HS-5 (cell line): ENCODE measurements at places on chromosomes 16 and 17.
A peak's percentile ranks its signal among the peaks of the same experiment; 100 is the strongest.

GRCh38 chr16:77758508-77758907 lies 29.9 kb upstream of the VAT1L start:
- no peak for DNase-seq

- DNase-seq: no peak
Observed at GRCh38 chr16:57485916-57486857, at the start of gene DOK4. Gene DOK4, minus strand, starts transcription at chr16:57486493. Its CDS starts 6,986 bp downstream, at chr16:57479507.

- peak; percentile 67 for DNase-seq
Observed at GRCh38 chr16:84730406-84731106, 30.8 kb downstream of the USP10 start.

DNA sequence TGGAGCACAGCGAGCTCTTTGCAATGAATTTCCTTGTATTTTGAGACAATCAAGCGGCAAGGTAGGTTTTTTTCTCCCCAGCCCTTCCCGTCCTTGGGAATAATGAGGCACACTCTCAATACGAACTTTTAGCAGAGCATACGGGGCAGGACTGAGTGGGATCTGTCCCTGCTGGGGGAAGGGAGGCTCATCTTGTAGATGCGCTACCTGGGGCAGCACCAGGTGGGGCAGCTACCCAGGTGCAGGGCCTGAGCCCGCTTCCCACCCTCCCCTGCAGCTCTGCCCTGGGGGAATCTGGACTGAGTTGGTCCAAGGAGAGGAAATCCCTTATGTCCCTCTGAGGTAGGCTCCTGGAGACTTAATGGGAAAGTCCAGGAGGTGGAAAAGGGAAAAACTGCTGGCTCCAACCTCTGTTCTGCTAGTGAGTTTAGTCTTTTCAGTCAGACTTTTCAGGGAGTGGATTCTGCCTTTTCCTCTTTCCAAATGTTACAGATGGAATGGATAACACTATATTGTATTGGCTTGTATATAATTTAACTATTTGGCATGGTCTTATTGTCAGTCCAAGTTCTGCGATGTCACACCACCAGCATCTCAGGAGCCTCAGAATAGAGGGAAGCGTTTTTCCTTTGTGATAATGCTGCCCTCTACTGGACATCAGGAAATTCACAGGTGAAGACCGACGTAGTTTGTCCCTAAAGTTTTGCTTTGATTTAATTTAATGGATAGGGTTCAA lies 9.6 kb upstream of the CES1 start:
- DNase-seq: peak; percentile 5

- DNase-seq: no peak
Observed at GRCh38 chr17:3917391-3917931, 1.2 kb upstream of the P2RX1 start.

GRCh38 chr17:5509482-5509881 lies 23.1 kb downstream of the MIS12 start:
- no peak for DNase-seq

- no peak for DNase-seq
Observed at GRCh38 chr16:67632415-67633172, 12.3 kb upstream of the CARMIL2 start.

GRCh38 chr17:66682283-66682682 lies 152.6 kb upstream of the CACNG5 start:
- DNase-seq: no peak

DNA sequence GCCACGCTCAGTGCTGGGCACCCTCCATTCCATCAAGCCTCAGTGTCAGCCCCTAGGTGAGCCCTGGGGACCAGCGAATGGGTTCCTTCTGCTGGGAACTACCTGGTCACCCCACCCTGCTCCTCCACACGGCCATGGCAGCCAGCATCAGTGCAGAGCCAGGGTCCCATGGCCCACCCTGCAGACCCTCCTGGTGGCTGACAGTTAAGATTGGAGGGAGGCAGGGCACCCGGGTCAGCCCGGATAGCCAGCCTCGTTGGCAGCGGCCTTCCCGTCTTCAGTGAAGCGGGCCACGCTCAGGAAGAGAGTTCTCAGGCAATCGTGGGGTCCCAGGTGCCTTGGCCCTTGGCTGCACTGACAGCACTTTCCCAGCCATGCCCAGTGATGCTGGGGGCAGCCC lies 37.1 kb upstream of the ACSF3 start:
- no peak for DNase-seq

- no peak for DNase-seq
Observed at GRCh38 chr17:13387236-13387635, 214.5 kb downstream of the HS3ST3A1 start.

- no peak for DNase-seq
Observed at GRCh38 chr17:21010705-21011596, 31.9 kb downstream of the USP22 start.

DNA sequence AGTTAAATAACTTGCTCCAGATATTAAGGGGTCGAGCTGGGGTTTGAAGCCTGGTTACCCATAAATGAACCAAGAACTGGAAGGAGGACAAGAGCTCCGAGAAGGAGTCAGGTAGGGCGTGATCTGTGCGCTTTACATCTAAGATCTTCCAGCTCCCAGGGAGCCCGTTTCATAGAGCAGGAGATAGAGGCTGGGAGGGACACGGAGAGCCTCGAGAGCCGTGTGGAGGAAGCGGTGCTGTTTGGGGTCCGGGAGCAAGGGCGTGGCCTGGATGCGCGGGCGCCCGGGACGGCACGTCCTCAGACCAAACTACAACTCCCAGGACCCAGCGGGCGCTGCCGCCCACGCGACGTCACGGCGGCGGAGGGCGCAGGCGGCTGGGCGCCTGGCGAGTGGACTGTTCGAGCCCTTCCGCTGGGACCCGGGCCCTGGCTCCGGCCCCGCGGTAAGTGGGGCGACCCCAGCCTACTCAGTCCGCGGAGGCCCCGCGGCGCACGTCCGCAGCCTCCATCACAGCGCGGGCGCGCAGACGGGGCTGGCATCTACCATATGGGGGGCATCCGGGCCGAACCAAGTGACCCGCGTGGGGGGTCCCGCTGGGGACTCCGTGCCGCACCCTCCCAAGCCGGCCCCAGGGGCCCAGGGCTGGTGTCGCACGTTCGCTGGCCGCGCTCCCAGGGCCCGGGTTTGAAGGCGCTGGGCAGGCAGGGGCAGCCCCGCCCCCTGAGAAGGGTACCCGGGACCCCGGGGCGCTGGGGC lies at the start of gene BCKDK:
TSS of gene BCKDK (plus strand) at position 352 of the 759 bp plus-strand sequence. CDS start 838 bp downstream, outside the sequence.
- peak; percentile 50 for DNase-seq

GRCh38 chr16:89701425-89702406 lies at the start of gene SPATA2L:
Gene SPATA2L, minus strand, starts transcription at chr16:89701705. Its CDS starts 473 bp downstream, at chr16:89701232.
- no peak for DNase-seq

DNA sequence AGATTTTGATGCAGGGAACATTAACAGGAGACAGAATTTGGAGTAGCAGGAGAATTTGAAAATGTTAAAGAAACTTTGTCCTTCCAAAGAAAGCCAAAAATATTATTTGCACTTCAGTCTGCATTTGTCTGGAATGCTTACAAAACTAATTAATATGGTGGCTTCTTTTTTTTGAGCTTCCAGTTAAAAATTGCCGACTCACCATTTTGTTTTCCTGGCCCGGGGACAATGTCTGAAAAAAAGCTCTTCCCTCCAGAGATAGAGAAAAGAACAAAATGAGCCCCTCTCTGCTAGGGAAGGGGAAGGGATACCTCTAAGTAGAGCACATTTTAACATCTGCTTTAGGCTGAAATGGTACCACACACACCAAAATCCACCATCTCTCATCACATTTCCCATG lies 360.8 kb downstream of the SOX9 start:
- no peak for DNase-seq

DNA sequence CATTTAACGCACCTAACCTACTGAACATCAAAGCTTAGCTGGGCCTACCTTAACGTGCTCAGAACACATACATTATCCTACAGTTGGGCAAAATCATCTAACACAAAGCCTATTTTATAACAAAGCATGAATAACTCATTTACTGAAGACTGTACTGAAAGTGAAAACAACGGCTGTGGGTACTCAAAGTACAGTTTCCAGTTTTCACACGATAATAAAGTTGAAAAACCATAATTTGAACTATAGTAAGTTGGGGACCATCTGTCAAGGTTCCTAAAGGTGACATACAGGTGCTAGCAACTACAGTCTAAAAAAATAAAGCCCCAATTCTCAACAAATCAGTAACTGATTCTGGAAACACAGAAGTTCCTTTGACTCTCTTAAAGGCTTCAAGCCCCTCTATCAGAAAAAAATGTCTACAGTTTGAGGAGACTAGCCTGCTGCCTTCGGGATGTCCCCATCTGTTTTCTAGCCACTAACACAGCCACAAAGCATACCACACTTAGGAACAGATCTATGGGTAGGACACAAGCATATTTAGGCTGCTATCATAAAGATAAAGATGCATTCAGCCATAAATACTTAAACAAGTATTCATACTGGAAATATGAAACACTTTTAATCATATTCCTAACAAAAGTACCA lies 71.3 kb downstream of the KANSL1 start:
- no peak for DNase-seq

- no peak for DNase-seq
Observed at GRCh38 chr17:32461853-32462617, 17.7 kb downstream of the PSMD11 start.

DNA sequence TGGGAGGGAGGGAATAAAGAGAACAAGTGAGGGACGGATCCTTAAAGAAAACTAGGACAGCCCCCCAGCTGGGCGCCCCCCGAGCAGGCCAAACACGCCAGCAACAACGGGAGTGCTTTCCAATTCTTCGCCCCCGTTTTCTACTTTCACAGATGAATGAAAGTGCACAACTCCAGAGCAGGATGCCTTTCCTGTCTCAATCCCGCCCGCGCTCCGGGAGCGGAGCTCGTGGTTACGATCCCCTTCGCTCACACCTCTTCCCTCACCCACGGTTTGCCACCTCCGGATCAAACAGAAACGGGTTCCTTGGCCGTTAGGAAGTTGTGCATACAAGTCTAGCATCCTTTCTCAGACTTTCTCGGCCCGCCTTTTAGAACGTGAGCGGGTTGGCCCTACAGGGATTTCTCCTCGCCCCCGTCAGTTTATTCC lies 680 bp downstream of the SKA2 start:
- DNase-seq: no peak

- peak; percentile 78 for DNase-seq
Observed at GRCh38 chr16:77877712-77878347, 89.5 kb downstream of the VAT1L start.

DNA sequence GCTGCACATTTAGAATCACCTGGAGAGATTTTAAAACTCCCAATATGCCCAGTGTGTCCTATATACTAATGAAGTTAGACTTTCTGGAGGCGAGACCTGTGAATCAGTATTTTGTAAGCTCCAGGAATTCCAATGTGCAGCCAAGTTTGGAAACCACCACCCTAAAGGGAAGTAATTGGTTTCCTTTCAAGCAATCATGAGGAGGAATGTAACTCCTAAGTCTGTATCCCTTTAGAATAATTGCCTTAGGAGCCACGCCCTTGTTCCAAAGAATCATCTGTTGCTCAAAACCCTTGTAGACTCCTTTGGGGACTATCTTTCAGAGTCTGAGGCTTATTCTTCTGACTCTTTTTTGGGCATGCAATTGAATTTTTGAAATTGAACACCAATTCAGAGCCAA lies 84.4 kb downstream of the DNAH9 start:
- no peak for DNase-seq

DNA sequence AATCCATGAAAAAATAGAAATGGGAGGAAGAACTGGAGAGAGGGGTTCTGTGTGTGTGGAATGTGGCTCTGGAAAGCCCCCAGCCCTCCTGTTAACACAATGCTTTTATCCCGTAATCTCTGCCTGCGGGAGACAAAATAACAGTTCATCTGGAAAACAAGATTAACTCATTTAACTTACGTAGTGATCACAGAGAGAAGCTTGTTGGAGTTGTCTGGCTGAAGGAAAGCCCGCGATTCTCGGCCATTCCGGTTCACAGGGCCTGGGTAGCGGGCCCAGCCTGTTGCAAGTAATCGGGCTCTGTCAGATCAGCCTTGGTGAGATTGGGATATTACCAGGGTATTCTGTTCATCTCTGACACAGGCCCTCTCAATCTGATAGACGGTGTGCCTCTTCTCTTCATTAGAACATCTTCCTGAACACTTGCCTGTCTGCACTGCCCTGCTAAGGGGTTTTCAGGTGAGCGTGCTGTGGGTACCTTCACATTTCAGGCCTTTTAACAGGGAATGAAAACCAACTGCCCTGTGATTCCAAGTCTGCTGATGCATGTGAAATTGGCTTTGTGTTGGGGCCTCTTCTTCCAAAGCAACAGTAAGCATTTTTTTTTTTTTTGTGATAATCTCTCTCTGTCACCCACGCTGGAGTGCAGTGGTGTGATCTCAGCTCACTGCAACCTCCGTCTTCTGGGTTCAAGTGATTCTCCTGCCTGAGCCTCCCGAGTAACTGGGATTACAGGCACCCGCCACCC lies 609.9 kb downstream of the WWOX start:
- DNase-seq: no peak

- DNase-seq: no peak
Observed at GRCh38 chr17:40479754-40480480, 21.5 kb downstream of the TNS4 start.
